ENCODE measurements at places on chromosomes 3 and 15. TPM values are rescaled to one million over a fixed set of nuclear protein-coding genes. Genes with fewer than 3 reads are reported as not detected.

DNA sequence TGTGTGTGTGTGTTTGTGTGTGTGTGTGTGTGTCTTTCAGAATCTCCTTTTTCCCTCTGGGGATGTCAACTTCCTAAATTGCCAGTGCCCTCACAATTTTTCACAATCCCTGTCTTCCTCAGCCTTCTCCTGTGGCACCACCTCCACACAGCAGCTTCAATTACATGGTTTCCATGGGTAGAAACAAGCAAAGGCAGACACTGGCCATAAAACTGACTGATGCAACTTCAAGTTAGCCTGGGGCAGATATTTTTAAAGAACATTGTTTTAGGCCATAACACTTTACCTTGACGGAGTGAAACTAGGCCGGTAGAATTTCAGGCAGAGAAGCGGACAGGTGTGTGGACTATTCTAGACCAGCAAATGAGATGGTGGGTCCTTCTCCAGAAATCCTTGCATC, 405.8 kb upstream of the SUCLG2 start:
- ATAC-seq: no peak

DNA sequence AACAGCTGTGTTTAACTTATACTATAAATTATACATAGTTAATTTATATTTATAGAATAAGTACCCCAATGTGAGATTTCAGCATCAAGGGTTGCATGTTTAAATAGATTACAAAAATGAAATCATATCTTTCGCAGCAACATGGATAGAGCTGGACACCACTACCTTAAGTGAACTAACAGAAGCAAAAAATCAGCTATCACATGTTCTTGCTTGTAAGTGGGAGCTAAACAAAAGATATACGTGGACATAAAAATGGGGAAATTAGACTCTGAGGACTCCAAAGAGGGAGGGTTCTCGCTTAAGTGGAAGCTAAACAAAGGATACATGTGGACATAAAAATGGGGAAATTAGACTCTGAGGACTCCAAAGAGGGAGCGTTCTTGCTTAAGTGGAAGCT, 626.5 kb upstream of the DPPA4 start:
- ATAC-seq: no peak

- no peak for ATAC-seq
Measured at GRCh38 chr15:72486144-72486543, 12.0 kb downstream of the ARIH1 start.

- ATAC-seq: no peak
Measured at GRCh38 chr15:98592136-98592535, 56.2 kb upstream of the IGF1R start.

GRCh38 chr3:188497021-188497420, 343.1 kb downstream of the LPP start:
- ATAC-seq: no peak

DNA sequence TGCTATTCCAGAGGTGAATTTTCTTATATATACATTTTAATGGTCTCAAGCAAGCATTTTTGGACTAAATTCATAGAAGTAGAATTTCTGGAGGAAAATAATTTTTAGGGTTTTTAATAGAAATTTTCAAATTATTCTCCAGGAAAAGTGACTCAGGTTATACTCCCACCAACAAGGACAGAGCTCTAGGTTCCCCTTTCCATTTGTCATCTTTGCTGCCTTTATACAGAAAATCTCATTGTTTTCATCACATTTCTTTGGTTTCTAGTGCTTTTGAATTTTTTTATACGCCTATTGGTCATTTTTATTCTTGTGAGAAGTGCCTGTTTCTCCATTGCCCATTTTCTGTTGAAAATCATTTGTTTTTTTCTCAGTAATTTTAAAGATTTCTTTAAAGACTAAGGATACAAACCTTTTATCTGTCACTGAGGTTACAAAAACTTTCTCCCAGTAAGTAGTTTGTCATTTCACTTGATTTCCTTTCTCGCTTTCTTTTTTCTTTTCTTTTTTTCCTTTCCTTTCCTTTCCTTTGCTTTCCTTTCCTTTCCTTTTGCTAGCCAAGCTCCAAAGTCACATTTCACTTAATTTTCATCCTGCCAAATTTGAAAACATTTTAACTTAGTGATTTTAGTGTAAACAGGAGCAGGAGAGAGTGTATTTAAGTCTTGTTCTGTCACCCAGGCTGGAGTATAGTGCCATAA, 77.1 kb upstream of the CHRNB4 start:
- no peak for ATAC-seq

- no peak for ATAC-seq
Measured at GRCh38 chr3:172918568-172919296, 168.2 kb downstream of the ECT2 start.

DNA sequence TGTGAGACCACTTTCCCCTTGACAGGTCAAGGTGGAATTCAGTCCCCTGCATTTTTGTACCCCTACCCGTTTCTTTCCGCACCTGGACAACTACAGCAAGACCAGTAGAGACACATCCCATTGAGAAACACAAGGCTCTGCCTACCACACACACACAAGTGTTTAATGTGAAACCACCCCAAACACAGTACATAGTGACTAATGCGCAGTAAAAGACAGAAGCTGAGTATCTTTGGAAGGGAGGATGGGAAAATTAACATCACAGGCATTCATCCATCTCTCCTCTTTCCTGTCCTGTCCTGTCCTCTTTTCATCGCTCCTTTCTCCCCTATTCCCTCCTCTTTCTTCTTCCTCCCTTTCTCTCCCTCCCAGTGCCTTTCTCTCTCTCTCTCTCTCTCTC, 64.8 kb downstream of the SCN11A start:
- ATAC-seq: no peak

DNA sequence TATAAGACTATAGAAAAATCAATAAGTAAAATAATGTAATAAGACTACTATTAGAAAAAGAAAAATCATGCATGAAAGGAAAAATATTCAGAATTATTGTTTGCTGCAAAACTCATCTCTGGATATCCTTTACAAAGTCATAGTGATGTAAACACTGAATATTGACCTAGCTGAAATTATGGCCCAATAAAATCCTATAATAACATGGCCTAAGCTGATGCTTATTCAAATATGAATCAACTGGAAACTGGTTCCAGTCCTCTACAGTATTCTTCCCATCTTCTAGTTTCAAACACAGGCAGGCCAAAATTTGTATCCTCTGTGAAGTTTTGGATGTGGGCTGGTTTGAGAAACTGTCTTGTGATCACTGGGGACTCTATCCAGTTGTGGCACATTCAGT, 134.5 kb downstream of the CNTN3 start:
- no peak for ATAC-seq

GRCh38 chr3:59563966-59564365, 514.1 kb upstream of the CFAP20DC start:
- no peak for ATAC-seq

- ATAC-seq: no peak
Measured at GRCh38 chr3:38130631-38131065, 6.3 kb downstream of the ACAA1 start.

DNA sequence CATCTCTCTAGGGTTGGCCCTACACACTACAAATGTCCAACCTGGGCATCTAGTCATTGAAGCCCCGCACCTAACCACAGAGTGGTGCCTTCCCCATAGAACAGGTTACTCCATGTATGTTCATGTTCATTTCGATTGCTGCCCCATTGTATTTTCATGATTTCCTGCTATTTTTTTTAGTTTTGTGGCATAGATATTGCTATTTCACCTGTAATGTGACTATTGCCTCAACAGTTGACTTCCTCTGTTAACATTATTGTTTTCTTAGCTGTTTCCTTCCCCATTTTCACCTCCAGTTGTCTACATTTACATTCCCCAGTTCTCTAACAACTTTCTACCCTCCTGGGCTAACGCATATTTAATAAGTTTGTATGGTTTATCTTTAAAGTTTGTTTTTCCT, 137.7 kb upstream of the RBMS3 start:
- no peak for ATAC-seq

DNA sequence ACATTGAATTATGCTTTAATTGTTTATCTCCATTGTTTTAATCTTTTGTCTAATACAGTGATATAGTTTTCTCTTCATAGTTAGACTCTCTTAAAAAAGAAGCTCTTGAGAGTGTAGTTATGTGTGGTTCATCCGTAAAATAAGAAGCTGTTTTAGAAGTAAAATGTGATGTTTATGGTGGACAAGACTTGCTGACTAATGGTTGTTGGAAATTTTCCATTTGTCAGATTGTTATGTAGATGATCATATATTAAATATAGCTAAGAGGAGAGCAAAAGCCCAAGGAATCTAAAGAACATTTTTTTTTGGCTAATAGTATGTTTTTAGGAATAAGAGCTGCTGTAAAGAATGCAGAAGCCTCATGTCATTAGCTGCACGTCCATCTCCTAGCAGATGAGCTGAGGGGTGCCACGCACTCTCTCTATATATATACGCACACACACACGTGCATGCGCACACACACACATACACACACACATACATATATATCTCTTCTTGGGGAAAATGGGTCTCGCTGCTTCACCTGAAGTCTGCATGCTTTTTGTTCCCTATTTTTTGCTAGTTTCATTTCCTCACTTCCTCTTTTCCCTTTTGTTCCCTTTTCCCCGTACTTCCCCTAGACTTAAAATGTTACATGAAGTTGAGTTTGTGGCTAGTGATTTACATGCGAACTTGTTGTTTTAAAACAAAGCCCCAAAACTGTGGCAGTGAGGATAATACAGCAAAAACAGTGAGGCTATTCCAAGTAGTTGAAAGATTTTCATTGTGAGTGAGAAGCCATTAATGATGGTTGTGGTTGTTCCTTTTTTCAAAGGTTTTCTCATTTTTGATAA, 107.8 kb downstream of the MBNL1 start:
- ATAC-seq: peak; percentile 54

GRCh38 chr3:126295407-126295939, 61.7 kb downstream of the KLF15 start:
- ATAC-seq: no peak

- ATAC-seq: no peak
Measured at GRCh38 chr3:168973897-168974296, 689.6 kb downstream of the MECOM start.

DNA sequence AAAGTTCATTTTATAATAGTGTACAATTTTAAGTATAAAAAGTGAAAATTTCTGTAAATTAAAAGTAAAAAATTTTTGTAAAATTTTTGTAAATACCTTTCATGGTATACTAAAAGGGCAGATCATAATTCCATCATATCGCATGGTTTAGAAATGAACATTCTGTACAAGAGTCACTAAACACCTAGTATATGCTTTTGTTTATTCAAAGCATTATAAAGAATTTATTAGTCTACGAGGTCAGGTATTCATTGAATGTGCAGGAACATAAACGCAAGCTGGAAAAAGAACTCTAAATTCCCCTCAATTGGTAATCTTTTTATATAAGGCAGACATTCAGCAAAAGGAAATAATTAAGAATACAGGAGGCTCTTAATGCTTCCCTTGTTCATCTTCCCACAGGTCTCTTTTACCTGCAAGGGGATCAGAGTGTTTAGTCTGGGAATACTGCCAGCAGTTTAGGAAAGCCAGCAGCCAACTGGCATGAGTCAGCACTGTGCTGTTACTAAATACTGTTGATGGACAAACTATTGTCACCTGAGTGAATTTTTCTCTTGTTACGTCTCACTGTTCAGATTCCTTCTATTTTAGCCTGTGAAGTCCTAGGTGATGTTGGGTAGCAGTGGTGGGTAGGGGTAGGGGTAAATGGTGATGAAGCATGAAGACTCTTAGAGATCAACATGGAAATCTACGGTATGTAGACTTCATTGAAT, 70.1 kb downstream of the UQCC5 start:
- ATAC-seq: peak; percentile 85

- ATAC-seq: no peak
Measured at GRCh38 chr3:150784747-150785125, 21.8 kb upstream of the SIAH2 start.

GRCh38 chr15:70503798-70504298, 259.5 kb downstream of the UACA start:
- ATAC-seq: no peak

The CHRNA7 gene
- total RNA-seq: 0.76 TPM

The GOLGA8A gene
- total RNA-seq: 10.6 TPM

The CCDC13 gene
- not detected for total RNA-seq

The DLL4 gene
- 1.1 TPM for total RNA-seq

The IL16 gene
- 2.7 TPM for total RNA-seq

The MINAR1 gene
- total RNA-seq: 0.24 TPM

The CALML4 gene
- total RNA-seq: 2.9 TPM

The RAP2B gene
- total RNA-seq: 28.8 TPM

The TM4SF4 gene
- total RNA-seq: not detected

The AHSG gene
- total RNA-seq: not detected
